Naive thymus-derived CD4-positive, alpha-beta T cell (primary cell): ENCODE measurements at places on chromosomes 4 and X. TPM values are rescaled to one million over a fixed set of nuclear protein-coding genes. Genes with fewer than 3 reads are reported as not detected.

Gene GRPR
- 0.24 TPM for total RNA-seq

Gene LIMCH1
- total RNA-seq = not detected

Gene TBC1D19
- 4.9 and 5.1 TPM in 2 replicates for total RNA-seq

Gene NXF3
- not detected in 2 replicates for total RNA-seq

Gene TRIM61
- 0.64 TPM for total RNA-seq

Gene PABPC4L
- total RNA-seq = not detected

Gene CLDN34
- total RNA-seq = not detected in 2 replicates

Gene GPRASP1
- total RNA-seq = 0.77 and 0.81 TPM in 2 replicates

- DNase-seq = no peak
- no peaks in the 10 kb centered on the region for H3K36me3 ChIP-seq
- H3K4me1 ChIP-seq = no peaks in the 10 kb centered on the region
Measured at GRCh38 chrX:11319806-11320520, 26.8 kb downstream of the AMELX start.

- peaks cover 53% of the 10 kb centered on the region for H3K4me1 ChIP-seq
- H3K27ac ChIP-seq = peak overlapping the region; percentile 90
- H3K27me3 ChIP-seq = no peaks in the 10 kb centered on the region
- H3K36me3 ChIP-seq = peaks cover 20% of the 10 kb centered on the region
Measured at GRCh38 chr4:152536545-152537182, 772 bp upstream of the FBXW7 start.

DNA sequence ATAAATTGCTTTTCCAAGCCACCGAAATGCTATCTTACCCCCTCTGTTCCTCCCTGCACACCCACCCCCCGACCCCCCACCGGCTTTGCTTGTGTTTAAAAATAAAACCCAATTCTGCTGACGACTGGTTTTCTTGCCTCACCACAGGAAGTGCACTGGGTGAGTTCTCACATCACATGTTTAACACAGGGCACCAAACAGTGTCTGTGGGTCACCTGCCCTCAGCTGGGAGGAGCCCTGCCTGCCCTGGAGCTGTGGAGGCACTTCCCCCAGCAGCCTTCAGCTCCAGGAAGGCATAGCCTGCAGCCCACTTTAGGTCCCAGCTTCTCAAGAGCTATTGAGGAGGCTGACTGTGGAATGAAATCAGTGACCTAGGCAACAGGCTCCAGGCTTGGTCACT lies 8.8 kb downstream of the TMEM255A start:
- H3K4me3 ChIP-seq = no peak overlapping the region
- no peaks in the 10 kb centered on the region for H3K27me3 ChIP-seq
- H3K36me3 ChIP-seq = no peaks in the 10 kb centered on the region
- DNase-seq = peak; percentile 16
- H3K27ac ChIP-seq = no peak overlapping the region
- H3K4me1 ChIP-seq = peaks cover 10% of the 10 kb centered on the region

- H3K4me3 ChIP-seq = no peak overlapping the region
- no peaks in the 10 kb centered on the region for H3K4me1 ChIP-seq
Measured at GRCh38 chr4:44736900-44737299, 10.5 kb upstream of the GNPDA2 start.

GRCh38 chr4:25830548-25830947 lies 32.2 kb downstream of the SEL1L3 start:
- H3K27me3 ChIP-seq = no peaks in the 10 kb centered on the region
- H3K27ac ChIP-seq = no peak overlapping the region
- DNase-seq = no peak

DNA sequence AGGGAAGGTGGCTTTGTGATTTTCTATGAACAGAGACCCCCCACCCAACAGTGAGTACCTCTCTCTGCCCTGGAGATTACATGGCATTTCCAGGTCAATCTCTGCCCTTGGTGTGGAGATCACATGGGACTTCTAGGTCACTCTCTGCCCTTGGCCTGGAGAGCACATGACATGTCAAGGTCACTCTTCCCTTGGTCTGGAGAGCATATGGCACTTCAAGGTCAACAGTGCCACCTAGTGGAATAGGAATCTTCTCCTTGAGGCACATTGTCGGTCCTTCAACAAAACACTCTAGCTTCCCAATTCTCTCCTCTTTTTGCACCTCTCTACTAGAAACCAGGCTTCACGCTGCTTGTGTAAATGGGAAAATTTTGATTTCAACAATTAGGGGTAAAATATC lies 66.2 kb upstream of the TACR3 start:
- no peak for DNase-seq
- H3K36me3 ChIP-seq = no peaks in the 10 kb centered on the region
- no peak overlapping the region for H3K4me3 ChIP-seq

DNA sequence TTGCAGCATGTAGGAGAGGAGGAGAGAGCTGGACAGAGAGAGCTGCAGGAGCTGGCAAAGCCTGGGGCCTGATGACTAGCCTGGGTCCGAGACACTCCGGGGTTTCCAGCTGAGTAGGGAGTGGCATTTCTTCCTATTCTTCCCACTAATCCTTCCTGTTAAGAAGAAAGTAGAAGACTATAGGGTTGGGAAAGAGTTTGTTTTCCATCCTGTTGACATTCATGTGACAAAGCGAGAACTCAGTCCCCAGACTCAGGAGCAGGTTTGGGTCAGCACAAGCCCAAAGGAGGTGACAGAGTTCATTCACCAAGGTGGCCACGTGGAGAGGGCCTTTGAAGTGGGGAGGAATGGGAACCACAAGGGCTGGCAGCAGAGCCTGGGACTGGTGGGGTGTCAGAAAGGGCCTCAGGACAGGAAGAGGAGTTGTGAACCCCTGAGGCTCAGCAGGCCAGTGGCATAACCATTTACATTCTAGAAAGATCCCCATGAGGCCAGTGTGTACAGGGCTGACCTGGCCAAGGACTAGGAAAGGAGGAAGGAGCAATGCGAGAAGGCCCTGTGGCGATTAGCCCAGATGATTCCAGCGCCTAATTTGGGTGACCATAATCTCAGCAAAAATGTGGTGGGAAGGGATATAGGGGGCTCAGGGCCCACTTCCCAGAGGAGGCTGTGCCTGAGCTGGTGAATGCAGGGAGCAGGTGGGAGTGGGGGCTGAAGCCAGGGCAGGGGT lies 3.3 kb upstream of the HAUS3 start:
- no peak for DNase-seq
- no peaks in the 10 kb centered on the region for H3K27me3 ChIP-seq
- H3K27ac ChIP-seq = no peak overlapping the region
- no peak overlapping the region for H3K4me3 ChIP-seq

DNA sequence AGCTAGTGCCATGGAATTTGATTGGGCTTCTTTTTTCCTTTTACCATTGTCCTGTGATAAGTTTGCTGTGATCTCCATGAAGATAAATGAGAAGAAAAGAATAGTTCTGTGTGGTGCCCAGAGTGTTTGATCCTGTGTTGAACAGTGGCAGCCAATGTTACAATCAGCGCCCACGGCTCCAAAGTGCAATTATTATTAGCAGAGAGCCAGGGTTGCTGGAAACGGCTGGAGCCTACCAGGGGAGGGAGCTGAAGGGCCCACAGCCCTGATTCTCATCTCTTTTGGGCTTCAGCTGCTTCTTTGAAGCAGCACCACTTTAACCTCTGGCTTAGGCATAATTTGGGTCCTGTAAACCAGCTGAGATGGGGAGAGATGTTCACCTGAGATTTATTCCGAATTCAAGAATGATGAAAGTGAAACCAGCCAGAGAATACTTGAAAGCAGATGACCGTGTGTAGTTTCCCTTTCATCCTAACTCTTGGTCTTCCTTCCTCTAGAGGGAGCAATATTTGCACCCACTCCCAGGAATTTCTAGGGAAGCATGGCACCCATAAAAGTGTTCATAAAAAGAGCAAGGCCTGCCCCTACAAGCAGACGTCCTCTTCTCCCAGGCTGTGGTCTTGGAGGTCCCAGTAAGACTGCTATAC lies 298.3 kb downstream of the EVC2 start:
- no peak overlapping the region for H3K4me3 ChIP-seq
- no peaks in the 10 kb centered on the region for H3K27me3 ChIP-seq
- no peak for DNase-seq
- no peaks in the 10 kb centered on the region for H3K36me3 ChIP-seq
- no peak overlapping the region for H3K27ac ChIP-seq

GRCh38 chrX:40964633-40965586 lies 120.3 kb upstream of the USP9X start:
- DNase-seq = no peak
- no peak overlapping the region for H3K27ac ChIP-seq
- no peaks in the 10 kb centered on the region for H3K36me3 ChIP-seq
- H3K4me3 ChIP-seq = no peak overlapping the region
- no peaks in the 10 kb centered on the region for H3K27me3 ChIP-seq
- H3K4me1 ChIP-seq = no peaks in the 10 kb centered on the region

DNA sequence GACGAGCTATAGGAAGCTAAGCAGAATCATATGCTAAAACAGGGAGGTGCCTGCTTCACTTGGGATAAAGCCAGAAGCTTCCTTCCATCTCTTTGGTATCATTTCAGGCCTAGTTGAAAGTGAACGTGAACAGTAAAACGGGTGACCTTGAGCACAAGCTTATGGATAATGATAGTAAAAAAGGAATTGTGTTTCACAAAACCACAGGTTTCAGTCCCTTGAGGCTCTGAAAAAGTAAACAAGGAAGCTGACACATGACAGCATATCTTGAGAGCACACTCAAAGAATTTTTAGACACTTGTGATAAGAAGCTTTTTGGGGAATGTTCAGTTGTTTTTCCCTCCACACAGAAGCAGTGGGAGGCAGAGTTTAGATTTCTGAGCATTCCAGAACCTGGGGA lies 286.1 kb downstream of the DCHS2 start:
- no peak overlapping the region for H3K4me3 ChIP-seq
- H3K27me3 ChIP-seq = no peaks in the 10 kb centered on the region
- H3K27ac ChIP-seq = no peak overlapping the region
- no peak for DNase-seq

DNA sequence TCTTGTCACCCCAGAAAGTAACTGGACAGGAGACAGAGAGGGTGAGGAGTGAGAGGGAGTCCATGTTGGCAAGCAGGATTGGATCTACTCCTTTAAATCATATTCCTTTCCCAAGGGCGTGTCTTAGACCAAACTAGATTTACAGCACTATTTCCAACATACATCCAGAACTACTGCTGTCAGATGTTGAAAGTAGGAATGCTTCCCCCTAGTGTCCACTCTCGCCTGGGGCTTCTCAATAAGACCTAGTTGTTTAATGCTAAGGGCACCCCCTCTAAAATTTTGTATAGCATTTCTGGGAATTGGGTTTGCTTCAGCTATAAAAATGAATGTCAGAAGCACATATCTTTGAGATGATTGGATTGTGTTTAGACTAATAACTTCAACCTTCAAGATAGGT lies 13.3 kb downstream of the OFD1 start:
- no peak overlapping the region for H3K4me3 ChIP-seq
- H3K36me3 ChIP-seq = peaks cover 18% of the 10 kb centered on the region
- H3K4me1 ChIP-seq = no peaks in the 10 kb centered on the region
- no peaks in the 10 kb centered on the region for H3K27me3 ChIP-seq

- H3K27ac ChIP-seq = no peak overlapping the region
- peaks cover 64% of the 10 kb centered on the region for H3K36me3 ChIP-seq
- no peak overlapping the region for H3K4me3 ChIP-seq
- no peak for DNase-seq
Measured at GRCh38 chr4:7062816-7063215, 5.0 kb downstream of the GRPEL1 start.

DNA sequence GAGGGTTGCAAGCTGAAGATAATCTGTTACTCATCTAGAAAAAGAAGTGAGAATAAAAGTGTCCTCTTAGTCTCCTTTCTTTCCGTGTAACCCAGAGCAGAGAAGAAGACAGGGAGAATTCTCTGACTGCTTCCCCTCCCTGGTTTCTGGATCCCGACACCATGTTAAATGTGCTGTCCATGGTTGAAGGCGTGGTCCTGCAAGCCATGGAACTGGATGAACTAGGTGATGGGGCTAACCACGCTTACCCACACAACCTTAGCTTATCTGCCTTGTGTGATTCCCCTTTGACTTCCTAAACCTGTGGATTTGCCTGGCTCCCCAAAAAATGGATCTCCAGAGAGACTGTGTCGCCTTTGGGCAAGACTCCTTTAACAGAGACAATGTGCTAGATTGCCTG lies 907.6 kb downstream of the FSTL5 start:
- no peak overlapping the region for H3K27ac ChIP-seq
- no peak overlapping the region for H3K4me3 ChIP-seq
- DNase-seq = no peak
- no peaks in the 10 kb centered on the region for H3K27me3 ChIP-seq

GRCh38 chr4:148828291-148828690 lies 386.1 kb upstream of the NR3C2 start:
- no peak overlapping the region for H3K27ac ChIP-seq
- H3K4me1 ChIP-seq = no peaks in the 10 kb centered on the region
- H3K27me3 ChIP-seq = no peaks in the 10 kb centered on the region
- no peak for DNase-seq
- H3K36me3 ChIP-seq = no peaks in the 10 kb centered on the region
